HL-60 (cell line): ENCODE measurements at places on chromosomes 16 and 17.

GRCh38 chr17:45907750-45908395, 13.5 kb downstream of the MAPT start:
- no peak for DNase-seq

GRCh38 chr16:82523815-82524214, 103.0 kb upstream of the CDH13 start:
- no peak for DNase-seq

DNA sequence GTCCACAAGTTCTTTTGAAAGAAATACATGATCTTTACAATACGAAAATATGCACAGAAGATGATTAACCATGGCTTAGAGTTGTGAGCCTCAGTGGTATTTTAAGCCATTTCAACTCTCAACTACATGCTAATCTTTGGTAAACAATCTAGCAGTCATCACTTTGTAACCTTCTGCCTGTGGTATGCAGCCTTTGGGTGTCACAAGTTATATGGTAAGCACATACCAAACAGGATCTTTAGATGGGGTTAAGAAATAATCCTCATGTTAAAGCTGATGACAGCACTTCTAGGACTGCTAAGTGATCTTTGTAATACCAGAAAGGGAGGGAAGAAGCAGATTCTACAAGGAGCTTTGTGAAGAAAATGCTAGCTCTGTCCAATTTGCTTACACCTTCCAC, 74.3 kb downstream of the CA4 start:
- no peak for DNase-seq

DNA sequence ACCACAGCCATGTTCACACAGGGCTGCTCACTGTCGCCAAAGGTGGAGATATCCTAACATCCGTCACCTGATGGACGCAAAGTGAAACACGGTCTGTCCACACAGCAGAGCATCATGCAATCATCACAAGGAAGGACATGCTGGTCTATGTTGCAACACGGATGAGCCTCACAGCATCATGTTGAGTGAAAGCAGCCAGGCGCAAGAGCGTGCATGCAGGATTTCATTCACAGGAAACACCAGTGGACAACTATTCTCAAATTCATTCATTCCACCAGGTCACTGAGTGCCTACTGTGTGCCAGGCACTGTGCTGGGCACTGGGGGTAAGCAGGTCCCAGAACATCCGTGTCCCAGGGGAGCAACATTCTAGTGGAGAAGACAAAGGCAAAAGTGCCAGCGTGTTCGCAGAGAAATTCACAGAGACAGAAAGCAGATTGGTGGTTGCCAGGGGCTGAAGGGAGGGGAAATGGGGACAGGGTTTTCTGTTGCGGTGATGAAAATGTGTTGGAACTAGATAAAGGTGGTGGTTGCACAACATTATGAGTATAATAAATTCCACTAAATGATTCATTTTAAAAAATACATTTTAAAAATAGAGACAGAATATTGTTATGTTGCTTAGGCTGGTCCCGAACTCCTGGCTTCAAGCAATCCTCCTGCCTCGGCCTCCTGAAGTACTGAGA, 22.7 kb upstream of the KCNJ12 start:
- no peak for DNase-seq

DNA sequence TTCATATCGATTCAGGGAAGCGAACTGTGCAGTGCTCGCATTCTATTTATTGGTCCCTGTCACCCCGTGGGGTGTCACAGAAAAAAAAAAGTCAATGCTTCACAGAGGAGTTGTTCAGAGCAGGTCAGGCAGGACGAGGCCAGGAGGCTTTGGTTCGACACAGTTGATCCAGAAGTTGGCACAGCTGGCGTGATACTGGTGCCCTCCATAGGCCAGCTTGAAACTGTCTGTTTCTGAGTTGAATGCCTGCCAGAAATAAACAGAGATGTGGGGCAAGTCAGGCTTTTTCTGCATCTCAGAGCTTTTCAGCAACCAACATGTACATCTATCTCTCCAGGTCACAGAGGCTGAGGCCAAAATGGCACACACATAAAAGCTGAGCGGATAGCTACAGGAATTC, 29.1 kb downstream of the DUSP14 start:
- no peak for DNase-seq
